ENCODE measurements at places on chromosomes 6 and 20.

- no peak for DNase-seq
- H3K27me3 ChIP-seq = no peaks in the 10 kb centered on the region
- peaks cover 76% of the 10 kb centered on the region for H3K4me1 ChIP-seq
- peak overlapping the region; percentile 85 for H3K27ac ChIP-seq
- H3K36me3 ChIP-seq = peaks cover 5% of the 10 kb centered on the region
Observed at GRCh38 chr6:136763716-136764516, 28.4 kb downstream of the MAP3K5 start.

DNA sequence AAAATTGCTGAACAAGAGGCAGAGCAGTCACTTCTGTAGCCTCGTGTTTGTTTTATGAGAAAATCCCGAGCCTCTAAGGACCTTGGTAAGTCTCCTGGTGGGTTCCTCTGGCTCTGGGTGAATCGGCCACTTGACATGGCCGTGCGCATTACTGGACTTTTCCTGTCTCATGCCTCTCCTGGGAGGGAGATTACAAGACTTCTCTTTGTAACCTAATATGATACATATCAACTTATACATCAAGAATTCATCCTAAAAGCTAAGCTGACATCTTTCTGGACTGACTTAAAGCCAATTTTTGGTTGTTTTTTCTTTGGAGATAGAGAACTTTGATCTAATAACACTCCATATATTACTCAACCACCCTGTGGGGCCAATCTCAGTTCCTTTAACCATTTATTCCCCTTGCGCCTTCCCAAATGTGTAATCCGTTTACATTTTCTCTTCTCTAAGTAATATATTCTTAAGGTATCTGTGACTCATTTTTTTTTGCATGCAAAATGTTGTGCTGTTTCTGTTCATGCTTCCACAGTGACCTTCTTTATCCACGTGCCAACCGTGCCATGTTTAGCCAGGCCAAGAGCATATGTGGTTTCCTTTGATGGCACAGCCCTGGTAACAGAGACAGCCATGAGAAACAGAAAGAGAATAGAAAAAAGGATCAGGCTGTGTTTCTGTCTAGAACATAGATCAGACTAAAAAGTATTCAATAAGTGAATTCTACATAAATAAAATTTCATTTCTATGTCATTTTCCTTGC, 47.5 kb upstream of the JAG1 start:
- H3K4me3 ChIP-seq = no peak overlapping the region
- no peaks in the 10 kb centered on the region for H3K36me3 ChIP-seq
- no peaks in the 10 kb centered on the region for H3K27me3 ChIP-seq
- H3K4me1 ChIP-seq = no peaks in the 10 kb centered on the region
- no peak overlapping the region for H3K27ac ChIP-seq

- DNase-seq = no peak
- H3K36me3 ChIP-seq = no peaks in the 10 kb centered on the region
- H3K4me1 ChIP-seq = no peaks in the 10 kb centered on the region
- peaks cover 57% of the 10 kb centered on the region for H3K27me3 ChIP-seq
Observed at GRCh38 chr20:31485450-31486339, 10.6 kb downstream of the REM1 start.

GRCh38 chr20:55255016-55255415, 750.3 kb downstream of the CBLN4 start:
- no peak overlapping the region for H3K27ac ChIP-seq
- DNase-seq = no peak
- H3K4me1 ChIP-seq = no peaks in the 10 kb centered on the region
- no peaks in the 10 kb centered on the region for H3K36me3 ChIP-seq
- no peak overlapping the region for H3K4me3 ChIP-seq
- no peaks in the 10 kb centered on the region for H3K27me3 ChIP-seq

GRCh38 chr6:41638002-41638934, at the start of gene MDFI:
TSS of gene MDFI (plus strand) at chr6:41638468. CDS start at chr6:41638750, 282 bp downstream.
- peaks cover 97% of the 10 kb centered on the region for H3K27me3 ChIP-seq
- H3K4me3 ChIP-seq = no peak within 1 kb of the TSS
- no peaks in the 10 kb centered on the region for H3K36me3 ChIP-seq
- no peak for DNase-seq

- no peaks in the 10 kb centered on the region for H3K4me1 ChIP-seq
- DNase-seq = no peak
- H3K27ac ChIP-seq = no peak overlapping the region
- H3K4me3 ChIP-seq = no peak overlapping the region
- peaks cover 18% of the 10 kb centered on the region for H3K27me3 ChIP-seq
Observed at GRCh38 chr6:134698228-134698627, 251.7 kb downstream of the ALDH8A1 start.

DNA sequence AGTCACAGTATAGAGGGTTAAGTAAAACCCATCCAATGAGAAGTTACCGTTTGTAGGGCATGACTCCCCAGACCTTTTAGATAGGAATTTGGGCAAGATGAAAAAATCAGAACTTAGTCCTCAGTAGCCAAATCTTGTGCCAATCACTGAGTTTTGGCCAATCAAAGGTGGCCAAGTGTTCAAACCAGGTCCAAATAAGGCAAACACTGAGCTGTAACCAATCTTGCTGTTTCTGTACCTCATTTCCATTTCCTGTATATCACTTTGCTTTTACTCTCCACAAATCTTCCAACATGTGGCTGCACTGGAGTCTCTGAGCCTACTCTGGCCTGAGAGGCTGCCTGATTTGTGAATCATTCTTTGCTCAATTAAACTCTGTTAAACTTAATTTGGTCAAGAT, 81.8 kb upstream of the GPR6 start:
- H3K27ac ChIP-seq = no peak overlapping the region
- peaks cover 21% of the 10 kb centered on the region for H3K27me3 ChIP-seq
- no peak overlapping the region for H3K4me3 ChIP-seq
- no peak for DNase-seq

- DNase-seq = no peak
- H3K27me3 ChIP-seq = no peaks in the 10 kb centered on the region
- peaks cover 35% of the 10 kb centered on the region for H3K36me3 ChIP-seq
Observed at GRCh38 chr6:136628996-136629395, 78.8 kb upstream of the MAP7 start.

All from activated naive CD4-positive, alpha-beta T cell treated with anti-CD3 and anti-CD28 coated beads, Interleukin-2, amount 10 ng/mL, durations not matched to agents 7 days and 5 days (primary cell).